ENCODE measurements at places on chromosomes 6 and 20.

GRCh38 chr20:15597306-15597705 lies 975.9 kb downstream of the KIF16B start:
- DNase-seq: no peak

DNA sequence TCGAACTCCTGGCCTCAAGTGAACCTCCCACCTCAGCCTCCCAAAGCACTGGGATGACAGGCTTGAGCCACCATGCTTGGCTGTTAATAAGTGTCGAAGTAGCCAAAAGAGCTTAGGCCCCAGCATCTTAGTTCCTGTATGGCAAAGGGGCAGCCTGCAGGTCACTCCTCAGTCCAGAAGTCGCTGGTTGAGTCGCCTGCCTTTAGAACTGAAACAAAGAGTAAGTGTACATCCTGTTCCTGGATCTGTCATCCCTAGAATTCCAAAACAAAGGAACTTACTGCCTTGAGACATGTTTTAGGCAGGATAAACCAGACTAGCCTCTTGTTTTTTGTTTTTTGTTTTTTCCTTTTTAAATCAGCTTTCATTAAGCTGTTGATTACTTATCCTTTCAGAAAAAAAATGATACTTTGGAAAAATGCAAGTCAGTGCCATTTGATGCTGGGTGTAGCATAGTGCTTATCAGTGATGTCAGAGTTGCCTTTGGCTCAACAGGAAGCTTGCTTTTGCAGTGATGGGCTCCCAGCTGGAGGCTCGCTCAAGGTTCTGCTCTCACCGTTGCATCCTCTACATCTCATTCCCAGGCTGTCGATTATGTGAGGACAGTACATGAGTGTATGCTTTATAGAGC lies 9.0 kb downstream of the ACTR5 start:
- no peak for DNase-seq

GRCh38 chr6:119361209-119361608 lies 11.6 kb upstream of the MAN1A1 start:
- no peak for DNase-seq

DNA sequence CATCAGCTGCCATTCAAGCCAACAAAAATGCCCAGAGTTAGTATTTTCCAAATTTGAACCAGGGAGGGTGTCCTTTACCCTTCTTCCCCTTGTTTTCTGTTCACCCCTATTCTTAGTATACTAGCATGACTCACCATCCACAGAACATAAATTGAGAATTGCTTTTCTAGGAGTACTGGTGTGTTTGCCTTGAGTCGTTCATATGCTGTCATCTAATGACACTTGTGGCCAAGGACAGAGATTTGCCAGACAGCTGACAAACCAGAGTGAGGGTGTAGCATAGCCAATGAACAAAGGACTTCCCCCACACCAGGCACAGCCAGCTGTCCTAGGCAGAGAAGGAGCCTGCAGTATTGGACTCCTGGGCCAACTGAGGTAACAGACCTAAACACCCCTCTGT lies 62.2 kb downstream of the FILIP1 start:
- no peak for DNase-seq

GRCh38 chr6:31178143-31179041 lies 7.9 kb upstream of the POU5F1 start:
- DNase-seq: no peak

DNA sequence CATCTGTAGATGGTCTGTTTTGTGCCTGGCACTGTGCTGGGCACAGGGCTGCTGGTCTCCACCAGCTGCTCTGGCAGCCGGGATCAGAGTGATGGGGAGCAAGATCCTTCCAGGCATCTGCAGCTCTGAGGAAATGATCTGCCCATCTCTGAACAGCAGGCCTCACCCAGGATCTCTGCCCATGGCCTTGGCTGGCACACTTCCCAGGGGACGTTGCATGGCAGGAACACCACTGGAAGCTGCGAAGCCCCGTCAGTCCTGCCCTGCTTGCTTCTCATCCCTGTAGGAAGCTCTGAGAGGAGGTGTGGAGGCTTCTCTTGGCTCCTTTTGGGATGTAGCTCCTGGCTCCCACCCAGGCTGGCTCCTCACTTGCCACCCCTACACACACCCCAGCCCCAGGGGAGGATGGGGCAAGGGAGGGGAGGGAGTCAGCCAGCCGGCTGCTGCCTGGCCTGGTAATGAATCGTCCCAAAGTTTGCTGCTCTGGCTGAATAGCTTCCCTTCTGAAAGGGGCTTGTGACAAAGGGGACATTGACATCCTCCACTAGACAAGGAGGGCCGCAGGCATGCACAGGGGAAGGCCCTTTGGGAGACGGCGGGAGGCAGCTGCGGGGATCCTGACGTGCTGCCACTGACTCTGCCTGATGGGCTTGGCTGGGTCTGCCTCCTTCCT lies 108.9 kb downstream of the VEGFA start:
- no peak for DNase-seq

- DNase-seq: no peak
Measured at GRCh38 chr6:97110149-97110548, 172.9 kb downstream of the MMS22L start.

GRCh38 chr6:74507649-74508048 lies 698.2 kb downstream of the COL12A1 start:
- DNase-seq: no peak

DNA sequence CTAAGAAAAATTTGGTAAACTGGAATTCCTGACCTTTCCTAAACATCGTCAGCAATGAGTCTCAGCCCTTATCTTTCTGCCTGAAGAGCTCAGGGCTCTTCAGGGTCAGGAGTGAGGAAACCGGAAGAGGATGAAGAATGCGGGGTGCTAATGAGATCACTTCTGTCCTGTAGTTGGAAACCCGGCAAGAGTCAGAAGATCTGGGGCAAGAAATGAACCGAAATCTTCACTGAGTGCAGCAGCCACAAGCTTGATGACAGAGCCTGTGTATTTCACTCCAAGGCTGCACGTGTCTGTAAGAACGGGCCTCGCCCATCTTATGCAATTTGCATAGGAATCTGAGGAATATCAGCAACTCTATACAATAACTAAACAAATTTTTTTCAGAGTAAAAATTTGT lies 60.4 kb upstream of the QKI start:
- no peak for DNase-seq

DNA sequence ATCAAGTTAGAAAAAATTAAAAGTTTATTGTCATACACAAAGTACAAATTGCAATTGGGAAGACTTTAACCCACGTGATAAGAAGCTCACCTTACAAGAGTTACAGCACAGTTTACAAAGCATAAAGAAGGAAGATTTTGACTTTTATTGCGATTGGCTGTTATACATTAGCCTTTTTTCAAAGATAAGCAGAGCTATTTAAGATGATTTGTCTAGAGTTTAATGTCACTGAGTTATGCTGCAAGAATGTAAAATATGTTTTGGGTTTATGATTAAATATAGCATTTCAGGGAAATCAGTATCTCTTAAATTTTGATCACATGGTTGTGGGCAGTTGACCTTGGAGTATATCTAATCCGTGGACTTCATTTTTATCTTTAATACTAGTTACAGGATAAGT lies 664.2 kb upstream of the PTCHD4 start:
- DNase-seq: no peak

GRCh38 chr20:2815242-2815900 lies 584 bp downstream of the C20orf141 start:
- DNase-seq: no peak

DNA sequence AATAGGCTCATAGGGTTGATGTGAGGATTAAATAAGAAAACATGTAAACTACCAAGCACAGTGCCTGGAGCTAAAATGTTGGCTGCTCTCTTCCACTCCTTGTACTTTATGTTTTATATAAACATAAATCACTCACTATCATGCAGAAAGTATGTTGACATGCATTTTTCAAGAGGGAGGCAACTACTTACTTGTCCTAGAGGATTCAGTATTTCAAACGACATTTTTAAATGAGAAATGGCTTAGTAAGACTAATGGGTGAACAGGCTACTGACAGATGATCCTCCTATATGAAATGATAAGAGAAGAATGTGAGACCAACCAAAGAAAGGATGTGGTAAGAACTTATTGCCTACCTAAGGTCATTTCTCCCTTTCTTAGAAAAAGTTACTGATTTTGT lies 21.0 kb downstream of the LATS1 start:
- no peak for DNase-seq

DNA sequence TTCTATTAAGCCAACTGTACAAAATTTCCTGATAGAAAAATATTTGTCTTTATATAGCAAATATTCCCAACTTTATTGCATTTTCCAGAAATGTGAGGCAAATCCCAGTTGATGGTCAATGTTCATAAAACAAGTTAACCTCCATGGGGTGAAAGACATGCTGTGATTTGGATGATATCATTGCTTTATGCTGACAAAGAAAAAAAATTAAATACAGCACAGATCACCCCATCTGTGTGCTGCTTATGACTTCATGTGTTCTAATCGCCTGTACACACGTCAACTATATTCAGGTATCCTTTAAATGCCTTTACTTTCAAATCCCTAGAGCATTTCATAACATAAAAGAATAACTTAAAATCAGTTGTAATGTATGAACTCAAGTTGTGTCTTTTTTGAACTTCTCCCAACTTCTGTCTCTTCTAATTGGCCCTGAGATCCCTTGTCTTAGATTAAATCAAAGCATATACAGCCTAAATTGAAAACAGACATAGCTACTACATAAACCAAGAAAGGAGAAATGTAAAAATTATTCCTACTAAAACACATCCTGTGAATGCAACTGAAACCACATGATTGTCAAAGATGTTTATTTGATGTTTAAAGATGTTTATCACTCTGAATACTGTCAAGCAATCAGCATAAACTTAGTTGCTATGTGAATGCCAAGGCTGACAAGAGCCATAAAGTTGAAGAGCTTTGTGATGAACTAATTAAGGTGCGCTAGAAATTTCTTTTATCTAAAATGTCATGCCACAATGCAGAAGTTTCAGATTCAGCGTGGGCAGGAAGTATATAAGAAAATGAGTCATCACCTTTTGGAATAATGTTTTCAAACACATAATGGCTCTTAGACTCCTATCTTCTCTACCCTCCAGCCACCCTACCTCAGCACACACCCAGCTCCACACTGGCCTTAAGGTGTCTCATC lies 68.7 kb downstream of the FILIP1 start:
- no peak for DNase-seq

GRCh38 chr6:90722648-90723047 lies 135.8 kb upstream of the MAP3K7 start:
- DNase-seq: no peak

DNA sequence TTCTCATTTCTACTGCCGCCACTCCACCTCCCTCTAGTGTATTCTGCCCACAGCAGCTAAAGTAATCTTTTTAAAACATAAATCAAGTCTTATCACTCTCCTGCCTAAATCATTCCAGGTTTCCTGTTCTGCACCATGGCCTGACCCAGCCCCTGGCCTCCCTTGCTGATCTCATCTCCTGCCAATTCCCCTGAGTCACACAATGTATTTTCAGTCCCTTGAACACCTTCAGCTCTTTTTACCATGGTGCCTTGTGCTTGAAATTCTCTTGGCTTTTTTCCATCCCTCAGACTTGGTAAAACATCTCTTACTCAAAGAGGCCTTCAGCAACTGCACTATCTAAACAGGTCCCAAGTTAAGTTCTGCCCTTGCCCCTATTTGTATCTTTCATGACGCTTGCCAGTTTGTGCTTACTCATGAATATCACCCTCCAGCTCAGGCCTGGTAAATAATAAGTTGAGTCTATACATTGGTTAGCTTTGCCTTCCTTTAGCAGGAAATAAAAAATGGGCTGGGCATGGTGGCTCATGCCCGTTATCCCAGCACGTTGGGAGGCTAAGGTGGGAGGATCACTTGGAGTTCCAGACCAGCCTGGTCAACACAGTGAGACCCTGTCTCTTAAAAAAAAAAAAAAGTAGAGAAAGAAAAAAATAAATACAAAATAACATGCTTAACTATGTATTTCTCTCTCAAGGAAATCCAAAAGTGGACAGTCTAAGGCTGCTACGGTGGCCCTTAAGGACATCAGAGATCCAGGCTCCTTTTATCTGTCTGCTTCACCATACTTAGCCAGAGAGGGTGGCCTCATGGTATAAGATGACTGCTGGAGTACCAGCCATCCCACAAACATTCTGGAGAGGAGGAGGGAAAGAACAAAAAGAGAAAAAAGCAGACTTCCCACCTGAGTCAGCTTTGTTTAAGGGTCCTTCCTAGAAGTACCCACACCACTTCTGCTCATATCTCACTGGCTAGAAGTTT lies 62.2 kb downstream of the ARFGEF2 start:
- no peak for DNase-seq

DNA sequence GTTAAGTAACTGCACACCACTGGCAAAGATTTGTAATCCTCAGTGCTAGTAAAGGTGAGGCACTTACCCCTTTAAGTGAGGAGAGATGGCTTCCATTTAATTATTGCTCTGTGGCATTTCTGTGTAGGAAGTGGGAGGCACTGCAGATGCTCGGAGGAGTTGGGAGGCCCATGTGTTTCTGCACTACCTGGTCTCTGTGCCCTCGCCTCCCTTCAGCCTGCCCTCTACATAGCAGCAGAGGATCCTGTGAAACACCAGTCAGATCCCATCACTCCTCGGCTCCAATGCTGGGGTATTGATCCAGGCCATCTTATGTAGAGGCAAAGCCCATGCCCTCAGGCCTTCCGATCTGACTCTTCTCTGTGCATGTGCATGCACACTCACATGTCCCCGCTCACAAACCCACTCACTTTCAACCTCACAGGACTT lies 67.0 kb downstream of the SLX4IP start:
- DNase-seq: no peak

DNA sequence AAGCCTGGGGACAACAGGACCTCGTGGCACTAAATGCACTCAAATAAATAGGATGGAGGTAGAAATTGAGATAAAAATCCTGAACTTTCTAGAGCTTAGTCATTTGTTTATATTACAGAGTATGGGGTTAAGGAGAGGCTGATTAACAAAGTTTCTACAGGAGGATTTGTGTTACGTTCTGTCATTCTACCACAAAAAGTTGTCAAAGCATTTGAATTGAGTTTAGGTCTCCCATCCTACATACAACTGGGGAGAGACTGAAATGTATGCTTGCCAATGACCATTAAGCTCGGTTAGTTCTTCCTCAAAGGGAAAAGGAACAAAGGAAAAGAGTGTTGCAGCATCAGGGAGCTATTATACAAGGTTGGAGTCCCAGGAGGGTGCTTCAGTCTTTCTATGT lies 597.9 kb downstream of the COL12A1 start:
- no peak for DNase-seq

GRCh38 chr6:5230081-5230480 lies 30.7 kb downstream of the LYRM4 start:
- no peak for DNase-seq

GRCh38 chr6:99344289-99344688 lies 5.2 kb downstream of the FAXC start:
- DNase-seq: no peak

DNA sequence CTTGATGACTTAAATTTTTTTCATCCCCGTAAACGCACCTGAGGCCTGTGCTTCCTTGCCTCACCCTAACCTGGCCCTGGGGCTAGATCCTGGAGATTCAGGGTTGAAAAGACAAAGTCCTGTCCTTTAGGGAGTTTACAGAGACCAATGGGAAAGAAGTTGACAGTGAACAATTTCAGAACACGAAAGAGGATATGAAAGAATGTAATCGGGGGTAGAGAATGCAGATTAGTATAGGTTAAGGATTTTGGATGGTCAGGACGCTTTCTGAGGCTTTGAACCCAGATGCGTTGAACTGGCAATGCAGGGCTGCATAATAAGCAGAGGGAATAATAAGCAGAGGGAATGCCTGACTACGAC lies 1.7 kb upstream of the FBXO5 start:
- no peak for DNase-seq

All from NT2/D1 (cell line).